IMR-90 (cell line): ENCODE measurements at places on chromosomes 5 and 9. TPM values are rescaled to one million over a fixed set of nuclear protein-coding genes. Genes with fewer than 3 reads are reported as not detected.
A peak's percentile ranks its signal among the peaks of the same experiment; 100 is the strongest.

Gene MED7
- 8.6 and 13.9 TPM in 2 replicates for total RNA-seq

DNA sequence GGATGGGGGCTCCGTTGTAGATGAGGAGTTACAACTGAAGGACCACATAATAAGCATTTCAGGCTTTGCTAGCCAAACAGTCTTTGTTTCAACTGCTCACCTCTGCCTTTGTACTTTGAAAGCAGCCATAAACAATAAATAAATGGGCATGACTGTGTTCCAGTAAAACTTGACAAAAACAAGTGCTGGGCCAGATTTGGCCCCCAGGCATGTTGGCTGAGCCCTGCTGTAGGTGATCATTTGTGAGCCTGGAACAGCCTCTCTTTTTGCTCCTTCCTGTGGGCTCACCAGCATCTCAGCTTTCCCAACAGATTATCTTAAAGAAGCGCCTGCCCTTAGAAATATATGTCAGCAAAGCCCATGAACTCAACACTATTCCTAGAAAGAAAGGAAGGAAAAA is 149.4 kb downstream of the GOLPH3 start:
- peaks cover 13% of the 10 kb centered on the region for H3K27me3 ChIP-seq
- H3K4me1 ChIP-seq: peaks cover 2% of the 10 kb centered on the region
- H3K27ac ChIP-seq: no peak overlapping the region
- no peak overlapping the region for H3K4me3 ChIP-seq
- DNase-seq: no peak

GRCh38 chr9:120890320-120891244 is 13.6 kb upstream of the PHF19 start:
- peaks cover 2% of the 10 kb centered on the region; the same call in 1 of the 2 replicates for H3K27me3 ChIP-seq
- no peak for DNase-seq
- no peaks in the 10 kb centered on the region for H3K36me3 ChIP-seq
- peaks cover 4% of the 10 kb centered on the region; the same call in 1 of the 2 replicates for H3K4me1 ChIP-seq
- no peak overlapping the region for H3K27ac ChIP-seq

DNA sequence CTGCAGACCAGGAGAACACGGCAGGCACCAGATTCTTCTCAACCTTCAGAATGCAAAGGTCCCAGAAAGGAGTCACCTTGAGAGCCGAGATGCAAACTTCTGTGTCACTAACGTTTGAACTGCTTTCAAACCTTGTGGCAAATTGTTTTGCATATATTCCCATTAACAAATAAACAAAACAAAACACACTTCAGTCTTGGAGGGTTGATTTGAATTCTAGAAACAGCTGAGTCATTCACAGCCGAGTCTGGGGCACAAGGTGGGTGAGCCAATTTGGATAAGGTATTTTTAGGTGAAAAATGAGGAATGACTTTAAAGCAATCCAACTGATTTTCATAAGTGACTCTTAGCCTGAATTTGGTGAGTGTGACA is 38.8 kb upstream of the ANKRD33B start:
- no peaks in the 10 kb centered on the region for H3K27me3 ChIP-seq
- DNase-seq: no peak
- H3K27ac ChIP-seq: peak overlapping the region; percentile 73; the same call in 1 of the 2 replicates
- no peak overlapping the region for H3K4me3 ChIP-seq
- no peaks in the 10 kb centered on the region for H3K36me3 ChIP-seq

GRCh38 chr5:83049370-83049885 is 27.8 kb downstream of the TMEM167A start:
- no peak for DNase-seq
- no peaks in the 10 kb centered on the region for H3K27me3 ChIP-seq
- no peak overlapping the region for H3K27ac ChIP-seq
- peaks cover 15% of the 10 kb centered on the region for H3K36me3 ChIP-seq
- H3K4me3 ChIP-seq: no peak overlapping the region
